ENCODE measurements at places on chromosomes 11 and 22.

- no peak for DNase-seq
Measured at GRCh38 chr11:67345920-67346819, 7.2 kb downstream of the POLD4 start.

- no peak for DNase-seq
Measured at GRCh38 chr11:77668760-77669159, 31.2 kb upstream of the CLNS1A start.

DNA sequence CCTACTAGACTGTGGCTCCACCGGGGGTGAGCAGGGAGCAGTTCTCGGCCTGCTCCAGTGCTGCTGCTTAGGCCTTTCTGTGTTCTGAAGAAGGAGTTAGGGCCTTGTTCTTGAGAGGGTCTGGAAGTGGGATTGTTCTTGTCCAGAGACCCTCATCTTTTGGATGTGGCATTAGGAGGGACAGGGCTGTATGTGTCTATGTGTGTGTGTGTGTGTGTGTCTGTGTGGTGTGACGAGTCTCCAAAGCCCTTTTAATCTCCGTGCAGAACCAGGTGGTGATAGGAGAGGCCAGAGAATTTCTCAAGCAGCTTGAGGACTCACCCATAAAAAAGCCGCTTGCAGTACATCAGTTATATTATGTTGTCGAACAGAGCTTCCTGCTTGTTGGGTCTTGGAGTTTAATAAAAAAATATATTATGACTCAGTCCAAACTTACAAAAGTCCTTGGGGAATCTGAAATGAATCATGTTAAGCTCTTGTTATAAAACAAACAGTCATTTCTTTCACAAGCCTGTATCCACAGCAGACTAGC is 196.5 kb downstream of the TENM4 start:
- DNase-seq, result no peak

GRCh38 chr11:92240916-92241315 is 16.3 kb downstream of the FAT3 start:
- DNase-seq, result no peak

Measured in stimulated activated CD8-positive, alpha-beta memory T cell treated with anti-CD3 and anti-CD28 coated beads, Interleukin-4, amount 100 ng/mL, for 48 hours (primary cell).